Left forelimb (tissue), 1 donor: ENCODE measurements at places on chromosomes 5 and 9.

DNA sequence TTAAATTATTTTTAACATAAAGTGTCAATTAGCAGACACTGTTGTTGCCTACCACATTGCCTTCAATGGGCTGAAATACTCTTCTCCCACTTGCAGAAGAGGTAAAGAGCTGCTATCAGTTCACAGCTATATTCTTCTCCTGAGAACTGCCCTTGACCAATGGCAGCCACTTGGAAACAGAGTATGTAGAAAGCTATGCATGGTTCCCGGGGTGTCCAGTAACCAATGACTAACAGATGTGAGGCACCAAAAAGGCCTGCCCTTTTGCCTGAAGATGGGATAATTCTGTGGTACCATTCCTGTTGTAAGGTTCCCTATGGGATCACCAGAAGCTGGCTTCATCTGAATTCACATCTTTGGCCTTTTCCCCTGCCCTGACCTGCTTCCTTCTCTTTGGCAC lies 181.4 kb upstream of the MAP3K1 start:
- DNase-seq: no peak

DNA sequence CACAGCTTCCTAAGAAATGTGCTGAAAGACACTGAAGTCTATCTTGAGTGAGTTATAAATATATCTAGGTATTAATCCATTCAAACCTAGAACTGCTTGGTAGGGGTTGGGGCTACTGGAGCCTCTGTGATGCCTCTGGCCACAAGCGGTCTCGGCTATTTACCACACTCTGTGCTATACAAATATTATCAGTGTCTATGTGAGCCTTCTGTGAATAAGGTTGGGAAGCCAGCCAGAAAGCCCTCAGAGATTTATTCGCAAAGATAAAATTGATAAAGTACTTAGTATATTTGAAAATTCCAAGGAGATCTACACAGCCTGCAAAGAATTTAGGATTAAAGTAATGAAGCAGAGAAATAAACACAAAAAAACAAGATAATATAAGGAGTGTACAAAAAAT lies 41.4 kb downstream of the LIFR start:
- DNase-seq: no peak

GRCh38 chr9:114047717-114048116 lies 30.4 kb downstream of the AMBP start:
- DNase-seq: no peak

GRCh38 chr9:37550781-37551180 lies 25.4 kb downstream of the FBXO10 start:
- DNase-seq: no peak

GRCh38 chr5:132253008-132253441 lies 4.5 kb upstream of the PDLIM4 start:
- DNase-seq: peak; percentile 41

- no peak for DNase-seq
Observed at GRCh38 chr9:89538871-89539270, 41.0 kb upstream of the SEMA4D start.

GRCh38 chr9:130535818-130536521 lies 43.4 kb upstream of the FUBP3 start:
- DNase-seq: no peak

GRCh38 chr5:83095163-83095956 lies 18.0 kb downstream of the XRCC4 start:
- no peak for DNase-seq

- DNase-seq: no peak
Observed at GRCh38 chr5:115428676-115429075, 115.9 kb downstream of the FEM1C start.

DNA sequence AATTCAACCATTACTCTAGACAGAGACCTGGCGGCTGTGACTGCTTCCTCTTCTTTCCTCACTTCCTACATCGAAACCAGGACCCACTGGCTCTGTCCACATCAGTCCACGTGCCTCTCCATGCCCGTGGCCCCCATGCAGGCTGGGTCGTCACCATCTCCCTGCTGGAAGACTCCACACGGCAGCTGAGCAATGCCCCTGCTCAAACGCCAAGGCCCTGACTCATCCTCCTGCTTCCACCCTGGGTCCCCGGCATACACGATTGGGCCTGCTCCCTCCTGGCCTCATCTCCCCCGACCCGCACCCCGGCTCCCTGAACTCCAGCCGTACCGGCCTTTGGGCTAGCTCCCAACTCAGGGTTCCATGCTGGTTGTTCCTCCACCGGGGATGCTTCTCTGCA lies 67.2 kb upstream of the IER5L start:
- peak; percentile 17 for DNase-seq

DNA sequence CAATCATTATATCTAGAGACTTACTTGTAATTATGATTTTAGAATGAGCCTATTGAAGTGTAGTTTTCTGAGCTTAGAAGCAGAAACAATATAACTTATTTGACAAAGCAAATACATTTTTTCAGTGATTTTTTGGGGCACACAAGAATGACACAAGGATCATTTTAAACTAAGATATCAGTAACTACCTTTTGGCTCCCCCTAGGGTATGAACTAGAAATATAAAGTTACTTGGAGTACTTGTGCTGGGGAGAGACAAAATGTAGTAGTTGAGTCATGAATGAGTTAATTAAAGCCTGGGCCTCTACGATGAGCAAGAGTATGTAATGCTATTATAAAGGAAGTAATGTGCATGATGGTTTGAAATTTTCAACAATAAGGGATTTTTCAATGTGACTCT lies 1244.1 kb upstream of the ACO1 start:
- no peak for DNase-seq

- no peak for DNase-seq
Observed at GRCh38 chr5:91484662-91485061, 101.5 kb upstream of the ARRDC3 start.

DNA sequence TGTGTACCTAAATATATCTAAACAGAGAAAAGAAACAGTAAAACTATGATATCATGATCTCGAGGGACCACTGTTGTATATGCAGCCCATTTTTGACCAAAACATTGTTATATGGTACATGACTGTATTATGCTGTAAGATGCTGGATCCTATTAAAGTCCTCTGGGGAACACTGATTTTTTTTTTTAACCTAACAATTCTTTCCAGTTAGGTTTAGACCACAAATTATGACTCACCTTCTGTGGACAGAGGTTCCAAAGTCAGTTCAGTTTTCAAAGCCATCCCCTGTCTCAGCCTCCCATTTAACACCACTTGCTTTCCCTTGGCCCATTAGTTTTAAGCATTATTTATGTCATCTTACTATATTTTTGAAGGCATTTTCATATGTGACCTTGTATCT lies 27.1 kb downstream of the TRMO start:
- DNase-seq: no peak

DNA sequence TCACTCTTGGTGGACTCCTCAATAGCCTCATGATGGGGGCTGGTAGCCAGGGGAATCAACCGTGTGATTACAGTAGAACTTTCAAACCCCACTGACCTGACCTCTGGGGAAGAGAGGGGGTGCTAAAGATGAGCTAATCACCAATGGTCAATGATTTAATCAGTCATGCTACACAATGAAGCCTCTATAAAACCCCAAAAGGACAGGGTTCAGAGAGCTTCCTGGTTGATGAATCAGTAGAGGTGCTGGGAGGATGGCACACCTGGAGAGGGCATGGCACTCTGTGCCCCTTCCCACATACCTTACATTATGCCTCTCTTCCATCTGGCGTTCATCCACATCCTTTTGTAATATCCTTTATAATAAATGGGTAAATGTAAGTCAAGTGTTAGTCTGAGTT lies 8.9 kb upstream of the SH3TC2 start:
- DNase-seq: no peak

- DNase-seq: no peak
Observed at GRCh38 chr9:130010151-130010988, 32.6 kb downstream of the FNBP1 start.

DNA sequence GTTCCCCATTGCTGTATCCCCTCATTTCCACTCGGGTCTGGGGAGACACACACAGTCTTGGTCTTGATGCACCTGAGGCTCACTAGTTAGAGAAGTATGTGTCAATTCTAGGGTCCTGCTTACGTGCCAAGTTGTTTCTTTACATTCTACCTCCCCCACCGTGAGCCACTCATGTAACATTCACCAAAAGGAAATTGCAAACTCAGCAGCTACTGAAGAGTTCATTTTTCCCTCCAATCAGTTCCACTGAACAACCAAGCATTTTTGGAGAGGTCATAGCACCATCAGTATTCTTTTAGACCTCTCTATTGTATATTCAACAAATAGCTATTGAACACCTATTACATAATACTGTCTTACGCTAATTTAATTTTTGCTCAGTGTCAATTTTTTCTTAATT lies 281.1 kb downstream of the SH3GL2 start:
- DNase-seq: no peak

DNA sequence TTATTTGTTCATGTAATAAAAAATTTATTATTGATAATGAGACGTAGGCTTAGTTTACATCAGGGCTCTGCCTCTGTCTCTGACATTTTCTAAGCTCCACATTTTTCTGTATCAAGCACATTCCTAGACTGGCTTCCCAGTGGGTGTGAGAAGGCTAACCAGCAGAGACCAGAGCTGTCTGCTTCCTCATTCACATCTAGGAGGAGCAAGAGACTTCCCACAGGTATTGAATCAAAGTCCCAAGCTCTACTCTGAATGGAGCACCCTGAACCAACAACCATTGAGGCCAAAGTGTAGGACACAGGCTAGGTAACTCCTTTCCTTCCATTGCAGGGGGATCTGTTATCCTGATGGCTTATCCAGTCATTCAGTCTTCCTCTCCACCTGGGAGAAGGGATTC lies 72.4 kb downstream of the PARP8 start:
- no peak for DNase-seq

GRCh38 chr9:113409883-113410206 lies 630 bp downstream of the POLE3 start:
- DNase-seq: no peak

- no peak for DNase-seq
Observed at GRCh38 chr5:88509403-88509802, 240.8 kb upstream of the TMEM161B start.

DNA sequence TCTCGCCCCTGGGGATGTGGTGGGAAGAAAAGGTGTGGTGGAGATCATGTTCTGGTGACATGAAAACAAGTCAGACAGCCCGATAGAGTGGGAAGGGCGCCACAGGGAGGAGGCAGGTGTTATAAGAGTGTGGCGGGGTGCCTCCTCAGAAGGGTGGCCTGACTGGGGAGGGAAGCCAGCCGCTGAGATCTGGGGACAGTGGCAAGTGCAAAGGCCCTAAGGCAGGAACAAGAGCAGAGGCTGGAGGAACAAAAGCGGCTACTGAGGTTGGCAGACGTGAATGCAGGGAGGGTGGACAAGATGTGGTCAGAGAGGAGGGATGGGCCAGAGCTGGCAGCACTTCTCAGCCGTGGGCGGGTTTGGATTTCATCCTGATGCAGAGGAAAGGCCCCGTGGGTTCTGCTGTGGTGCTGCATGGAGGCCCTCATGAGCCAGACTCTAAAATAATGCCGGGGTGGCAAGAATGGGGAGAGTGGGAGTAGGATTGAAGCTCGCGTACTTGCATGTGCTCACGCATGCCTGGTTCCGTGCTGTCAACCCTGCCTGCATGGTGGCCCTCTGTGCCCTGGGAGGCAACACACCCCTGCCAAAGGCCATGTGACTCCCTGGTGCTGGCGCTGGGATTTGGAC lies 89.2 kb downstream of the MVB12B start:
- no peak for DNase-seq

GRCh38 chr5:124961521-124961920 lies 215.1 kb upstream of the ZNF608 start:
- DNase-seq: no peak

- DNase-seq: no peak
Observed at GRCh38 chr5:2864515-2865105, 113.1 kb upstream of the IRX2 start.

DNA sequence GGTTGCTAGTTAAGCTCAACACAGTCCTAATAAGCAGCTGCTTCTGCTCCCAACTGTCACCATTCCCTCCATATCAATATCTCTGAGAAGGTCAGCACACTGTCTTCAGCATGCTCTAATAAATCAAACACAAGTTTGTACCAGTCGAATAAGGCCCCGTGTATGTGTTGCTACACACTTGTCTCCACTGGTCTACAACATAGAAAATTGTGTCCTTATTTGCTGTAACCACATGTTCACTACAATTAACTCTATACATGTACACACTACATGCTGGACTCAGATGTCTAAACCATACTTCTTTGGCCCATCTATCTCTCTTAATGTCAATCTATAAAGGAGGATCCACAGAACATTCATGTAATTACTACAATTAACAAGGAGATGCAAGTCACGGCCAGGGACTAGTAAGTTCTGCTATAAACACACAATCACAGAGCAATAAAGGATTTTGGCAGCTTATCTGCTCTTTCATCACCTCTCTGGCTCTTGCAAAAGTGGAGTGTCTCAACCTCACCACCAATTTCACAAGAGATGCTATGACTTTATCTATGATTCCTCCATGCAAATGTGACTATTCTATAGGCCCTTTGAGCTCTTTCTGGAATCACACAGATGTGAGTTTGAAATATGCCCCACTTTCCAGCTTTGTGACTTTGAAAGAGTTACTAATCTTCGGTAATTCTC lies 143.9 kb downstream of the SEMA5A start:
- no peak for DNase-seq

DNA sequence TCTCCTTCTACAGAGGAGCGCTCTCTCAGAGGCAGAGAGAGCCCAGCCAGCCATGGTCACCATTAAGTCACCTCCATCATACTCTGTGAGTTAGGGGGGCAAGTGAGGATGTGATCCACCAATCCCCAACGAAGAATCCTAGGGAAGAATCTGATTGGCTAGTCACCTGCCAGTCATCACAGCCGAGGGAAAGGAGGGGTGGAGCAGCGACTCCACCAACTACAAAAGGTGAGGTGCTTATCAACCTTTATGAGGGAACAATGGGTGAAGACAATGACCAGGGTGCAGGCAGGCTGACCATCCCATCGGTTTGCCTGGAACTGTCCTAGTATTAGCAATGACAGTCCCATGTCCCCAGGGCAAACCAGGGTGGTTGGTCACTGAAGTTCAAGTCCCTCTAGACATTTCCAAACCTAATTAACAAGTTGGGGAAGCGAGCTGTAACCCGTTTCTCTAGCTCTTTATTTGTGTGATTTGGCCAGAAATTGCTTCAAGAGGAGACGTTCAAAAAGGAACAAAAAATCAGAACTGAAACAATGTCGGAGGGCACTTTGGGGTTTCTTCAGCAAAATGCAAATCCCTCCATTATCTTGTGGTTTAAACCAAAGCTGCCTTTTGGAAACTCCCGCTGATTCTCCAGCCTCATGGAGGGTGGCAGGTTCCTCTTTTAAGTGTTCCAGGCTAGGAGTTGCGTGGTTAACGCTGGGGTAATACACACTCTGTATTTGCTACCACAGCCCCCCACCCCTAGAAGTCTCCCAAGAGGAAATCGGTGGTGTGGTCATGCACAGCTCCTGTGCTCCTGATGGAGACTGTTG lies 18.8 kb upstream of the FCN1 start:
- no peak for DNase-seq

GRCh38 chr5:133881576-133882388 lies 86.6 kb downstream of the C5orf15 start:
- DNase-seq: no peak

GRCh38 chr5:61177716-61178115 lies 15.4 kb upstream of the SMIM15 start:
- no peak for DNase-seq

DNA sequence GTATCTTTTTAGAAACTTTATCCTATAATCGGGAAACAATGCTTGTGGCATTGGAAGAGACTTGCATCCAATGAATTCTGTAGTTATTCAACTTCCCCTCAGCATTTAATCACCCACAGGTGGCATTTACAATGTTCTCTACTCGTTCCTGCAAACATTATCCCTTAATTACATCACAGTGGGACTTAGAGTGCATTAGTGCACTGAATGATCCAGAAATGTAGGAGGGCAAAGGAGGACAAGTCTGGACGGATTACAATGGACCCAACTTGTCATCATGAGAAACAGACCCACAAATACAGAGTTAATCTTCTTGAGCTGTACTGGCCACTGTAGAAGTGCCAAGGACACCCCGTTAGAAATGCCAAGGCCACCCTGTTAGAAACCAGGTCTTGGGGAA lies 129.1 kb downstream of the DOCK8 start:
- DNase-seq: no peak
